ENCODE measurements at places on chromosomes 11 and 22.

GRCh38 chr11:10459029-10459970 is 4.2 kb downstream of the AMPD3 start:
- no peak for DNase-seq

- DNase-seq = peak; percentile 36
These were observed at the start of gene PITPNM1 for GRCh38 chr11:67504950-67505581. Gene PITPNM1 (minus strand): TSS chr11:67505363. CDS start chr11:67504180, 1,183 bp downstream.

GRCh38 chr11:46159680-46160079 is 38.4 kb upstream of the PHF21A start:
- DNase-seq = no peak

- no peak for DNase-seq
These were observed 1.9 kb downstream of the SCYL1 start for GRCh38 chr11:65526744-65527143.

- no peak for DNase-seq
These were observed 92.3 kb upstream of the SEPTIN5 start for GRCh38 chr22:19622061-19622441.

DNA sequence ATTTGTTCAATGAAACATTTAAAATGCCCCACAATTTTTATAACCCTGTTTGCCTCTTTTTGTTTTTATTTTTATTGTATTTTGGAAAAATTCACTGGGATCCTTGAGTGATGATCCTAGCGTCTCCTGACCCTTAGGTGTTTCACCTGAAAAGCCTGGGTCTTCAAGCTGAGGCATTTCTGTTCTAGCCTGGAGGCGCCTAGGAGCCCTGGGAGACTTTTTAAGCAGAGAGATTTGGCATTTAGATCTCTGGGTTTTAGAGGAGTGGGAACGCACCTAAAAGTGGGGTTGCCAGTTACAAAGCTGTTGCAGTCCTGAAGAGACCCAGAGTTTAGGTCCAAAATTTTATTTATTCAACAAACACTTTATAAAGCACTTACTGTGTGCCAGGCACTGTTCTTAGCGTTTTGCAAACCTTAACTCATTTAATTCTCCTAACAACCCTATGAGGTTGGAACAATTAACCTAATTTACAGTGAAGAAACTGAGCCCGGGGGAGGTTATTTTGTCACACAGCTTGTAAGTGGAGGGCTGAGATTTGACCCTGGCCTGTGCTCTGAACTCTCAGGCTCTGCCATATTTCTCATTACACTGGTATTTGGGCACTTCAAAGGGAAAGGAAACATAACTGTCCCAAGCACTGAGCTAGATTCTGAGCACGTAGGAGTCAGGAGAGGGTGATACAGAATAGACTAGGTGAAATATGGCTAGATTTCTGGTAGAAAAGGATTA is 834 bp upstream of the FADS1 start:
- DNase-seq = no peak

GRCh38 chr11:7511401-7511800 is 2.4 kb upstream of the PPFIBP2 start:
- DNase-seq = no peak

DNA sequence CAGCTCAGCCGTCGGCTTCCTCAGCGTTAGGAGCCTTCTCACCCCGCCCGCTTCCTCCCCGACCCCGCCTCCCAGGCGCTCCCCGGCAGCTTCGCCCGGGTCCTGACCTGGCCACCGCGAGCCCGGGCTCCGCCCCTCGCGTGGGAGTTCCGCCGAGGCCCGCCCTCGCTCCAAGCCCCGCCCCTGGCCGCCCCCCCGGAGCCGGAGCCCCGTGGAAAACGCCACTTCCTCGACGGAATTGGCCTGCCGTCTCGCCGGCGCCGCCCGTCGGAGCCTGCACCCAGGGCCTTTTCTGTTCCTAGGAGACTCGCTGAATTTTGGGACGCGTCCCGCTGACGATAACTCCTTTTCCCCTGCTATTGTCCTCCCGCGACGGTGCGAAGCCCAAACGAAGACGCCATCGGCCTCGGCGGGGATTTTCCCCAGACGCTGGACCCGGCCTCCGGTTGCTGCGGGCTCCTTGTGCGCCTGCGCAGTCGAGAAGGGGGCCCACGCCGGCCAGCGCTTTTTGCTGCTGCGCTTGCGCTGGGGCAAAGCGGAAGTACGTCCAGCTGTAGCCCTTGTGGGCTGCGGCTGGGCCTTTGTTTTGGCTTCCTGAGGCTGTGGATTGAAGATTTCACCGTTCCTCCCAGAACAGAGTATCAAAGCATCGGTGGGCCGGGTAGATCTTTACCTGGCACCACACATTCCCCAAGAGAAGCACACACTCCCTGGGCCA is 10.0 kb downstream of the RELA start:
- peak; percentile 82 for DNase-seq

DNA sequence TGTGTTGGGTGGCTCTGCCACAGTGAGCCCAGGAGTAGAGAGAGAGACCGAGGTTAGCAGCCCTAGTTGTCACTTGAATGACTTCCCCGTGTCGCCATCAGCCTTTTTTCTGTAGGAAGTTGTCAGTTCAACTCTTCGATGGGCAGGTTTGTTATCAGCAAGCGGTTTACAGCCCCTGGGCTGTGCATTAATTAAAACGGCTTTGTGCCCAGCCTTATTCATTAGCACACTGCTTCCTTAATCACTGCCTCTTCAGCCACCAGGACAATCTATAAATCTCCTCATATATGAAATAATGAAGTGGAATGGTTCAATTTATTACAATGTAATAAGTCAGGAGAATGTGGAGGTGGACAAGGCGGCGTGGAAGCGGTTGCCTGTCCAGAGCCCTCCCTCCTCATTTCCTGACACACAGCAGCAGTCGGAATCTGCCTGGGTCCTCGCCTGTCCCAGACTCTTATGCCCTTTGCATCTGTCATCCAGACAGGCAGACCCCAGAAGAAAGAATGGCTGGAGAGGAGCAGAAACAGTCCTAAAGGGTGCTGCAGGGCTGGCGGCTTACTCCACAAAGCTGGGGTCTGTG is 122.4 kb upstream of the OPCML start:
- no peak for DNase-seq

DNA sequence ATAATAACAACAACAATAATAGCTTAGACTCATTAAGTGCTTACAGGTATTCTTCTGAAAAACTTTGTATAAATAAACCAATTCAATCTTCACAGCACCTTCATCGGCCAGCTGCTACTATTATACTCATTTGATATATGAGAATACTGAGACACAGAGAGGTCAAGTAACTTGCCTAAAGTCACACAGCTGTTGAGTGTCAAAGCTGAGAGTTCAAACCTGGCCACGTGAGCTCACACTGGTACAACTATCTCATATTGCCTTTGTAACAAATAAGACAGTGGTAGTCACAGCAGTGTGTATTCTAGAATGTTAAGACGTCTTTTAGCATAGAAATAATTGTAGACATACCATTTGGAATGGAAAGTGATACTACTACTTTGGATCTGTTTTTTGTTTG is 268.5 kb downstream of the NTM start:
- DNase-seq = no peak

GRCh38 chr22:30926706-30927105 is 41.9 kb downstream of the MORC2 start:
- DNase-seq = no peak

GRCh38 chr11:129275828-129276227 is 83.7 kb upstream of the ARHGAP32 start:
- DNase-seq = no peak

DNA sequence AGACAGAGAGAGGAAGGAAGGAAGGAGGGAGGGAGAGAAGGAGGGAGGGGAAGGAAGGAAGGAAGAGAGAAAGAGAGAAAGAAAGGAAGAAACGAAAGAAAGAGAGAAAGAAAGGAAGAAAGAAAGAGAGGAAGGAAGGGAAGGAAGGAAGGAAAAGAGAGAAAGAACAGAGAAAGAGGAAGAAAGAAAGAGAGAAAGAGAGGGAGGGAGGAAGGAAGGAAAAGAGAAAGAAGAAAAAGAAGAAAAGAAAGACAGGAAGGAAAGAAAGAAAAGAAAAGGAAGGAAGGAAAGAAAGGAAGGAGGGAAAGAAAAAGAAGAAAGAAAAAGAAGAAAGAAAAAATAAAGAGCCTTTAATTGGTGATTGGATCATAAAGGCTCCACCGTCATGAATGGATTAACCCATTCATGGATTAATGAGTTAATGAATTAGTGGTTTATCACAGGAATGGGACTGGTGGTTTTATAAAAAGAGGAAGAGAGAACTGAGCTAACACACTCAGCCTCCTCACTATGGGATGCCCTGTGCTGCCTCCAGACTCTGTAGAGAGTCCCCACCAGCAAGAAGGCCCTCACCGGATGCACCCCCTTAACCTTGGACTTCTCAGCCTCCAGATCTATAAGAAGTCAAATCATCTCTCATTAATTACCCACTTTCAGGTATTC is 9.0 kb upstream of the PLAAT2 start:
- no peak for DNase-seq

- no peak for DNase-seq
These were observed 1222.5 kb downstream of the BRD1 start for GRCh38 chr22:48605125-48605524.

DNA sequence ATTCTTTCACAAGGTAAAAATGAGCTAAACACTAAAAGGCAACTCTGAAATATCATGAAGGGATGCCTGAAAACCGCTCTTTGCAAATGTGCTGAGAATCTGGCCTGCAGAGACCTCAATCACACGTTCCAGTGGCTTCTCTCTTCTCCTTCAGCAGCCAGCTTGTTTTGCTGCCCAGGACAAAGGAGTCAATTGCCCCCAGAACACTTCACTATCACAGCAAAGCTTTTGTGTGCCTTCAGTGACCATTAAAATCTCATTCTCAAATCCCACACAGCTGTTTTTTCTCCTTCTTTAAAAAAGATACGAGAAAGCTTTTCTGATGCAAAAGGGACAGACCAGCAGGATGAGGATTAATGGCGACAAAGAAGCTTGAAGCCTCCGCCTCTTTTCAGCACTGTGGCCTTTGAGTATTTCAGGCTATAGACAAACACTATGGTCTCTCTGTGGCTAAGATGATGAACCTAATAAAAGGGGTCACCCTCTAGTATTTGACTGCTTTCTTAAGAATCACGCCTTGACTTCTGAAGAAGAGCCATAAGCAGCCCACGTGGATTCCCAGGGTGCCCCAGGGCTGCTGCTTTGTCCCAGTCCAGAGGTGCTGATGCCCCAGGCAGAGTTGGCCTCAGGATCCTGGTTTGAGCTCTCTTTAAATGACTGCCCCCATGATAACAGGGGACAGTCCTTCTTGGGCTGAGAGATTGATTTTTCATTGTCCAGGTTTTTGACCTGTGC is 33.4 kb upstream of the NRIP3 start:
- peak; percentile 20 for DNase-seq

GRCh38 chr11:126754591-126755426 is 245.8 kb downstream of the KIRREL3 start:
- DNase-seq = no peak

DNA sequence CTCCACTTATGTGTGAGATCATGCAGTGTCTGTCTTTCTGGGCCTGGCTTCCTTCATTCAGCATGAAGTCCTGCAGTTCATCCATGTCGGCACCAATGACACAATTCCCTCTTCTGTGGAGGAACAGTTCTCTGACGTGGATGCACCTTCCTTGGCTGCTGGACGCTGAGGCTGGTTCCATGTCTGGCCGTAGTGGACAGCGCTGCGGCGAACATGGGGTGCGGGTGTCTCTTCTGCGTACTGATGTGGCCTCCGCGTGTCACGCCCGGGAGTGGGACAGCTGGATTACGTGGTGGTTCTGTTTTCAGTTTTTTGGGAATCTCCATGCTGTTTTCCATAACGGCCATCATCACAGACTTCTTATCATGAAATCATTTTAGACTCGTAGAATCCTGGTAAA is 16.9 kb upstream of the MUC2 start:
- DNase-seq = no peak

DNA sequence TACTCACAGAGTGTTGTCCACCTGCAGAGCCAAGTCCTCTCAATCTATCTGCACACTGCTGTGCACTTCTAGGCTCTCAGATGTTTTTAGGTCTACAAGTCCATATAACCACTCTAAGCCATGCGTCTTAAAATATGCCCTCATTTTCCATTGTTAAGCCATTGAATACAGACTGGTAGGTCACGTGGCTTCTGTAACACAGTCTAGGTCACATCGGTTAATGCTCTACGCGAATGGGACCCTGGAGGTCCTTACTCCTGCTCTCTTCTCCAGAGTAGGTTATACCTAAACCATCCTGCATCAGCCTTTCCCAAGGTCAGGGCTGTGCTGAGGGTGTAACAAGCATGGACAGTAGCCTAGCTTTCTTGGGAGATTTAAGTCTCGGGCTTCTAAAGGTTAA is 819 bp downstream of the JAML start:
- DNase-seq = no peak

- no peak for DNase-seq
These were observed 424.5 kb downstream of the OPCML start for GRCh38 chr11:133107763-133108162.

DNA sequence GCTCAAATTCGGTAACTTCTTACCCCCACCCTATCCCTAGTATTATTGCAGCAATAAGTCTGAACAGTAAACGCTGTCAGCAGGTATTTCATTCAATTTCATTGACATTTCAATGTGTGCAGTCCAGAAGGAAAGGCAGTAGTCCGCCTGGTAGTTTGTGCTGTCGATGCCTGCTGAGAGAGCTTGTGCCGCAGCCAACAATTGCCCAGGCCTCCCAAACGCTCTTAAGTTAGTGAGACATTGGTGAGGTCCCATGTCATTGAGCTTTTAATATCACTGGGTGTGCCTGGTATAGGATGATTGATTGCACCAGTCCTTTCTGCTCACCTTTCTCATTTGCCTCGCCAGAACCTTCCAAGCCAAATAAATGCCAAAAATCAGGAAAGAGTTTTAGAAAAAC is 28.1 kb downstream of the ALKBH3 start:
- no peak for DNase-seq

DNA sequence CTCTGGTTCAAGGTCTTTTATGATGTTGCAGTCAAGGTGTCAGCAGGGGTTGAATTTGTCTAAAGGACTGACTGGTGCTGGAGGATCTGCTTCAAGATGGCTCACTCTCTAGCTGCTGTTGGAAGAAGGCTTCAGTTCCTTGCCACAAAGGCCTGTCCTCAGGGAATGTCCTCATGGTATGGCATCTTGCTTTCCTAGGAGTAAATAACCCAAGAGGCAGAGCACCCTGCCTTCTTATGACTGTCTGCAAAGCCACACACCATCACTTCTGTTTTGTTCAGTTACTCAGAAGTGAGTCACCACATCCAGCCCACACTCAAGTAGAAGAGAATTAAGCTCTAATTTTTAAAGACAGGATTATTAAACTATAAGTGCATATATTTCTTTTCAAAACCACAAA is 45.2 kb downstream of the PLAAT5 start:
- DNase-seq = no peak

GRCh38 chr11:13970986-13971385 is 8.5 kb downstream of the SPON1 start:
- no peak for DNase-seq

GRCh38 chr22:35681454-35682052 is 33.3 kb downstream of the APOL6 start:
- no peak for DNase-seq

All from NT2/D1 (cell line).